IPS DF 6.9 (cell line): ENCODE measurements at places on chromosomes 1 and 21.

GRCh38 chr1:203081465-203082230, 4.2 kb downstream of the MYOG start:
- no peak for DNase-seq

DNA sequence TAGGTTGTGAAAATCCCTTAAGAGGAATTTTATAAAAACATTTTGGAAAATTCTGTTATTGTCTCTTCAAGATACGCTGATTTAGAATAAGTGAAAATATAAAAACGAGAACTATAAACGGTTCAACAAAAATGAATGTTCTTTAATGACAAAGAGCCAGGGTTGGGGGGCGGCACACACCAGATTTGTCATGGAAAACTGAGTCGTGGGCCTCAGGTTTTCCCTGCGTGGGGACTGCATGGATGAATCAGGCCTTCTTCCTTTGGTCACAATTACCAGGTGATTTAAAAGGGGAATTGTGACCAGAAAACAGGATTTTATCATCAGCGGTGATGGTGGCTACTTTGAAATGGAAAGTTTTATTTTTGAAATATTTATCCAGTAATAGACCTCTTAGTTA, 8.6 kb downstream of the LHX4 start:
- no peak for DNase-seq

- no peak for DNase-seq
Observed at GRCh38 chr1:244436336-244437085, 15.2 kb downstream of the ADSS2 start.

- DNase-seq: no peak
Observed at GRCh38 chr21:45642122-45642813, 1.3 kb upstream of the PCBP3 start.

DNA sequence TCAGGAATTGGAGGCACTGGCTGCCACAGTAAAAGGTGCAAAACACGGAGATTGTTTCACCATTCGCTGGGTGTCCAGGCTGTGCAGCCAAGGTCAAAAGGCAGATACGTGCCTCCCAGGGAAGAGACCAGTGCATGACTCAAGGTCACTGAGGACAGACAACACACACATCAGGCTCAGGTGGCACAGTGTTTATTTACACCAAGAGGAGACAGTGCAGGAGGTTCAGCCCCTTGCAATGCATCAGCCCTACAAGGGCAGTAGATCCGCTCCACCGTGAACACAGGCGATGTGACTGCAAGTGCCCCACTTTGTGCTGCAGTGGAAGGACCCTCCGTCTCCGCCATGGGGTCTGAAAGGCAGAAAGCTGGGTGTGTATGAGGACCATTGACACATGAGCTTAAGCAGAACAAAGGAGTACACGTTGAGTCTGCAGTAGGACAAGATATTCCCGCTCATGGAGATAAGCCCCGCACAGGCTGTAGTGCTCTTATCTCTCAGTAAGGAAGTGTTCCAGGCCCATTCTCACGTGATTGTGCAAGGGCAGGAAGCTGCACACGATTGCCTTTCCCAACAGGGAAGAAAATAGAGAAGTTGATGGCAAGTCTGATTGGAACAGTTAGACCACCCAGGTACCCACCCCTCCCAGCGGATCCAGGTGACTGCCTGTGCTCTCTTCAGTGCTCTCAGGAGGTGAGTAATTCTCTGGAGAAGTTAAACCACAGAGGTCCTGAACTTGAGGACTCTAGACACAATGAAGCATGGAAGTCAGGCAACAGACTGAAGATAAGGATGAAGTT, 37.5 kb upstream of the QSOX1 start:
- DNase-seq: no peak

DNA sequence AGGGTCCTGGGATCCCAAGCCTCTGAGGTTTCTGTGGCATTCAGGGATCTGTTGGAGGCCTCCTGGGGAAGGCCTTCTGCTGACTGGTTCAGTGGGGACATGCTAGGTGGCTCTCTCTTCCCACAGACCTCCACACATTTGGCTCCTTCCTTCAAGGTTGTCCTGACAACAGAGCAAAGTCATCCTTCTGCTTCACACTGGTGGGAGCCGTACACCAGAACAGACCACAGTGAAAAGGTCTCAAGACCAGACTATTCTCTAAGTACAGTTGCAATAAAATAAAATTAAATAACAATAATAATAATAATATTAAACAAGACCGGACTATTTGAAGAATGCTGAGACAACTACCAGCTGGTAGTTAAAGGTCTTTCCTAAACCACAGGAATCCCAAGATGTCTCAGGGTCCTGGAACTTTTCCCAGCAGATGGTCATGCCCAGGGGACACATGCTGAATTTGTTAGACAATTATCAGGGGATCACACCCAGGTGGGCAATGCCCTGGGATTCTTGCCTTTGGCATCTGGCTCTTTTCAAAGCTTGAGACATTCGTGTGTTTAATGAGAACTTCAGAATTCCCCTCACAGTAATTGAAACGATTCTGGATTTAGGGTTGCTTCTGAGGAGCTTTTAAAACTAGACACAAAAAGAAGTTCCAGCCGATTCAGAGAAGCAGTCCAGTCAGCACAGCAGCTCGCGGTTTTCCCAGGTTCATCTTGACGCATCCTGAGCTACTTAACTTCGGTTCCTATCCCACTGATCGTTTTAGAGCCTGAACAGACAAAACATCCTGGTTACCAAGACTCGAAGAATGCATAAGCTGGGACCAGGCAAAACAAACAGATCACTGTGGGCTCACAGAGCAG, 22.9 kb downstream of the HTR1D start:
- DNase-seq: no peak

- DNase-seq: no peak
Observed at GRCh38 chr1:31771891-31772668, 7.9 kb upstream of the ADGRB2 start.

GRCh38 chr1:158105352-158106095, 75.2 kb upstream of the CD1D start:
- DNase-seq: no peak

- DNase-seq: no peak
Observed at GRCh38 chr21:36813052-36813451, 114.1 kb downstream of the SIM2 start.

DNA sequence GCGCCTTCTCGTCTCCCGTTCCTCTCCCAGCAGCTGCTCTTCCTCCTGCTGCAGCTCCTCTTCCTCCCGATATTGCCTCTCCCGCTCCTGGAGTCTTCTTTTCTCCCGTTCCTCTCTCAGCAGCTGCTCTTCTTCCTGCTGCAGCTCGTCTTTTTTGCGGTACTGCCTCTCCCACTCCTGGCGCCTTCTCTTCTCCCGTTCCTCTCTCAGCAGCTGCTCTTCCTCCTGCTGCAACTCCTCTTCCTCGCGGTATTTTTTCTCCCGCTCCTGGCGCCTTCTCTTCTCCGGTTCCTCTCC, 5.3 kb downstream of the TCHH start:
- DNase-seq: no peak

DNA sequence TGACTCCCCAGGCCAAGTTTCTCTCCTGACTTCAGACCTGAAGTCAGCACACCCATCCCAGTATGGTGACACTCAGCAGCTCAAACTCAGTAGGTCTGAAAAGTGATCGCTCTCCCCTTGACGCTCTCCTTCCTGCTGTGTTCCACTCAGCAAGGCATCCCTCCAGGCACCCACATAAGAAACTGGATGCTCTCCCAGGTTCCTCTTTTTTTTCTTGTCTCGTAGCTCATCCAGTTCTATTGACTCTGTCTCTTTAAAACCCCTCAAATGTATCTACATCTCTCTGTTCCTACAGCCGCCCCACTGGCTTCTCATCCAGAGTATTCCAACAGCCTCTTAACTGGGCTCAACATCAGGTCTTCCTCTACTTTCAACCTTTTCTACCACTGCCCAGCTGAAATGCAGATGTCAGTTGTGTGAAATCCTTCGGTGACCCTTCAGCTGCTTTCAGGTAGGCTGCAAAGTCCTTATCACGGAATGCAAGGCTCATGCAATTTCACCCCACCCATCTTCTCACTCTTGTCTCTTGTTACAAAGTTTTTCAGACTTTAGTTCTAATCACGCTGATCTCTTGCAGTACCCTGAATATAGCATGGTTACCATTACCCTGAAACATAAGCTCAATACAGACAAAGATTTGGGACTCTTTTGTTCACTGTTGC, 286.2 kb upstream of the POU3F1 start:
- no peak for DNase-seq

GRCh38 chr1:44237721-44238457, 24.6 kb downstream of the DMAP1 start:
- peak; percentile 64 for DNase-seq

GRCh38 chr1:55575571-55576279, 360.6 kb upstream of the USP24 start:
- no peak for DNase-seq

- DNase-seq: no peak
Observed at GRCh38 chr1:76613886-76614285, 253.4 kb upstream of the ST6GALNAC5 start.

- DNase-seq: no peak
Observed at GRCh38 chr1:39484564-39484963, 6.9 kb upstream of the BMP8A start.

- DNase-seq: no peak
Observed at GRCh38 chr1:215128504-215128903, 46.0 kb downstream of the KCNK2 start.

DNA sequence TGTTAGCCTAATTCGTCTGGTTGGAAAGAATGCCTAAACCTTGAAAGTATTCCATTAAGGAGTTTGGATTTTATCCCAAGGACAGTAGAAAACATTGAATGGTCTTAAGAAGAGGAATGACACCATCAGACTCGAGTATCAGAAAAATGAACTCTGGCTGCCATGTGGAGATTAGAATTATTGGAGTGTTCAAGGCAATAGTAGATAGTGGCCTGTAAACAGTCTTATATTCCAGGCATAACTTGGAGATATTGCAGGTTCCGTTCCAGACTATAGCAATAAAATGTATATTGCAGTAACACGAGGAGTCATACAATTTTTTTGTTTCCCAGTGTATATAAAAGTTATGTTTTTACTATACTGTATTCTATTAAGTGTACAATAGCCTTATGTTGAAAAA, 130.9 kb downstream of the GDAP2 start:
- no peak for DNase-seq

- DNase-seq: no peak
Observed at GRCh38 chr1:212754680-212755079, 36.9 kb downstream of the NSL1 start.

DNA sequence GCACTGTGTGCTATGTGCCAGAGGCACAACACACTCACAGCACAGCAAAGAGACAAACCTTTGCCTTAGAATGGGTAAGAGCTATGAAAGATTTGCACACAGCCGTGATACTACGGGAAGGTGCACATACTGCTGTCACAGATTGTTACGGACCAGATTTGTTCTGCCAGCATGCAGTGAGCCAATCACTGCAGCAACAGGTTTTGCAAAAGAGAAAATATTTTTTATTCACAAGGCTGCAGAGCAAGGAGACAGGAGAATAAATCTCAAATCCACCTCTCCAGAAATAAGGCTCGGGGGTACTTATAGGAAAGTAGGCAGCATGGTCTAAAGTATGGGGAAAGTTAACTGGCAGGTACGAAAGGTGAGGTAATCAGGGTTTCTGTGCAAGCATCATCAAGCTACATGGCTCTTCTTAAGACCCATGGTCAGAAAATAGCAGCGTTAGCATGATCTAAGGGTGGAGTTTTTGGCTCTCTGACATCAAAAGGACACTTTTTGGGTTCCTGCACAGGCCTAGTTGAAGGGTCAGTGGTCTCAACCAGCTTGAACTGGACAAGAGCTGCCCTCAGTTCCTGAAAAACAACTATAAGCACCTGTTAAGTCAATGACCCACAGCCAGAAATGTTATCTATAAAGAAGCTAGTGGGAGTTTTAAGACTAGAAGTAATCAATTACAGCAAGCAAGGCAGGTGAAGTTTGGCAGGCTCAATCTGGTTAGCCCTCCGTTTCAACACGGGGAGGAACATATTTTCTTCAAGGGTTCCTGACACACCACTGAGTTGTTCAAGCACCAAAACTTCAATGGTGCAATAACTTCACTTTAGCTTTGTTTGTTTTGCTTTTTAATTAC, 186.0 kb downstream of the SLC35F3 start:
- DNase-seq: no peak
